ENCODE measurements at places on chromosomes 2 and 18.

- DNase-seq = peak; percentile 79
Observed at GRCh38 chr2:27956888-27957287, 66.4 kb downstream of the BABAM2 start.

DNA sequence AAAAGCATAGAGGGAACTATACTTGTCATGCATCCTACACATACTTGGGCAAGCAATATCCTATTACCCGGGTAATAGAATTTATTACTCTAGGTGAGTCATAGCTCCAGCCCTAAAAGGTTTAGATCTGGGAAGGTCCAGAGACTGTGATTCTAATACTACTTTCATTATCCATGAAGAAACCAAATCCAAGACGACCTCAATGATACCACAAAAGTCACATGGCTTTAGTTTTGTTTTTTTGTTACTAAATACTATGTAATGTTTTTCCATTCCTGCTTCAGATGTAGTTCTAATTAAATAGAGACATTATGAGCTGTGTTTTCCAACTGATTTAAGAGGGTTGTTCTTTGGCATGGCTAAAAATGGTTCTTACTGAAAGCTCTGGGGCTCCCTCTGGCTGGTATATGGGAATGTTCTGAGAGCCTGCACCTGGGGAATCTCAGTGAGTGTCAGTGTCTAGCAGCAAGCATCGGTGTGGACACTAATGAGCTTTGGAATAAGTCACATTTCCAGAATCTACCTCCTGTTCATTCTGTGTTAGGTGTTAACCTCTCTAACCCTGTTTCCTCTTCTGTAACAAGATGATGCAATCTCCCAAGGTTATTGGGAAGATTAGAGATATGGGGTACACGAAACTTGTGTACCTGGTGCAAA lies 20.5 kb upstream of the IL1RL2 start:
- peak; percentile 83 for DNase-seq

DNA sequence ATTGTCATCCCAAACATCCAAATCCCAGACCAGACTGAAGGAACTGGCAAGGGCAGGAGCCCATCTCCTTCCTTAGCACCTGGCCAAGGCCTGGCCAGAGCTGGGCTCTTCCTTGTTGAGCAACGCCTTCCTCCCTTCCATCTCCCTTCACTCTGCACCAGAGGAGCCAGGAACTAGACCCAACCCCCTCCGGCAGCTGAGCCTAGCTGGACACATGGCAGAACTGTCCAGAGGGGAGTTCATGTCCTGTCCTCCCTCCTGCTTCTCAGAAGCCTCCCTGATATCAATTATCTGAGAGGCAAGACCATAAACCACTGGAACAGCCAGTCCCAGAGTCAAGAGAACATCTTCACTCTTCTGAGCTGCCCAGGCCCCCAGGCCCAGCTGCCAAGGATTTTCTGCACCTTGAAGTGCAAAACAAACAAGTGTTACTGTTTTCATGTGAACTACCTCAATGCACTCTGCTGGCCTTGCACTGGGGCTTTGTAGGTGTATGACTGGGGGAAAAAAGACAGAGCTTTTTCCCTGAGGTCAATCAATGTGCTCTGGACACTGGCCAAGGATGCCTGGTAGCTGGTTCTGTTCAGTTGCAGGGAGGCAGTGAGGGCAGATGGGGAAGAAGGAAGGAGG lies 107.6 kb upstream of the MSH6 start:
- no peak for DNase-seq

- DNase-seq = no peak
Observed at GRCh38 chr2:217193431-217194340, 333.8 kb upstream of the TNP1 start.

DNA sequence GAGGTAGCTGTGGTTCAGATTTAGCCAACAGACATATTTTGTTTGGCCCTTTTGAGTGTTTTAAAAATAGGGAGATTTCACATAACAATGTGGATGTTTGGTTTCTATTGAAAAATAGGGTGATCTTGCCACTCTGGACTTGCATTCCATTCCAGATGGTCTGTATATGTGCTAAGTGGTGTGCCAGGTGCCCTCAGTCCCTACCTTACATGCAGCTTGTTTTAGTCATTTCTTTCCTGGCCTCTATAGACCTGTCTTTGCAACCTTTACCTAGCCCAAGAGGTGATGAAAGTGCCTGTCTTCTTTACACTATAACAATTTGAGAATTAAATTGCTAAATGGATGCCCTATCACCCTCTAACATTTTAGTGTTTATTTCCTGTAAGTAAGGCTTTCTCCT lies 11.1 kb downstream of the EML4 start:
- DNase-seq = no peak

DNA sequence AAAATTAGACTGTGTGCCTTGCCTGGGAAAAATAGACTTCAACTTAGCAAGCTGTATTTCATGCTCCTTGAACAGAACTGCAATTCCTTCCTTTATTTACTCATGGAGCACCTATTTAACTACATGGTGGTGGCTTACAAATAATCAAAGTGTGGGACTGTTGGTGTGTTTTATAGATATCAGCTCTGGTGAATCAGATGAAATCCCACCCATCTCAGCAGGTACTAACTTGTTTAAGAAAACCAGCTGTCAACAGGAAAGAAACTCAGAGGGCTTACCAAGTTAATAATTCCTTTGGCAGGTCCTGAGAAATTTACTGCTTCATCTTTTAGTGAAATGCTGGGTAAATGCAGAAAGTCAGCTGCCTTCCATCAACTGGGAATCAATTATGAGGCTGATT lies 830.6 kb downstream of the SLC4A3 start:
- no peak for DNase-seq

- DNase-seq = no peak
Observed at GRCh38 chr18:48922226-48922800, 28.5 kb downstream of the SMAD7 start.

- no peak for DNase-seq
Observed at GRCh38 chr18:42426496-42427015, 471.5 kb downstream of the PIK3C3 start.

DNA sequence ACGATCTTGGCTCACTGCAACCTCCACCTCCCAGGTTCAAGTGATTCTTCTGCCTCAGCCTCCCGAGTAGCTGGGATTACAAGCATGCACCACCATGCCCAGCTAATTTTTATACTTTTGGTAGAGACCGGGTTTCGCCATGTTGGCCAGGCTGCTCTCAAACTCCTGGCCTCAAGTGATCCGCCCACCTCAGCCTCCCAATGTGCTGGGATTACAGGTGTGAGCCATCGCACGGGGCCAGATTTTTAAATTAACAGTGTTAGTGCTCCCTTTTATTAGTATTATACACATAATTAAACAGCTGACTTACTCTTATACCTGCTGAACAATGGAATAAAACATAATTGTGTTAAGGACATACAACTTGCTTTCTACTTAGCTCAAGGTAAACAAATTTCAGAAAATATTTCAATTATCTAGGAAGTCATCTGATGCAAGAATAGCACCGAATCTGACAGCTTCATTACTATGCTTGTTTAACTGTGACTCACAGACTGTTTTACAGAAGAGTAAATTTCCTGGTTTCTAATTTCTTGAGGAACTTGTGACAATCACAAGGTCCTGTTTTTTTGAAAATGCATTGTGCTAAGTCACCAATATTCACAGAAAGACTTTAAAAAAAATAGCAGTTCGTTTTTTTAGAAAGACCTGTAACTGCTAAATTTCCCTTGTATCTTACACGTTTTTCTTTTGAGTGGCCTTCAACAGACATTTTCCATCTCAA lies 51.2 kb downstream of the SPIRE1 start:
- peak; percentile 82 for DNase-seq

DNA sequence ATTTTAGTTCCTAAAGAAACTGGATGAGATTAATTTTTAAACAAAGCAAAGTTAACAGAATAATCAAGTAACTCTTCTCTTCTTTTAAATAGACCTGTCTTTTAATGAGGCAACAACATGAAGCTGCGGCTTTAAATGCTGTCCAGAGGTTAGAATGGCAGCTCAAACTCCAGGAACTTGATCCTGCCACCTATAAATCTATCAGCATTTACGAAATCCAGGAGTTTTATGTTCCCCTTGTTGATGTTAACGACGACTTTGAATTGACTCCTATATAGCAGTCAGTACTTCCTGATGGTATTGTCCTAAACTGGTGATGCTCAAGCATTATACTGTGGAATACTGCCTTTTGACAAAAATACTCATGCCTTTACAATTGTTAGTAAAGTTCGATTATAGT lies 53.7 kb upstream of the TWSG1 start:
- no peak for DNase-seq

GRCh38 chr18:11511434-11512095 lies 97.8 kb upstream of the SLC35G4 start:
- DNase-seq = no peak

- no peak for DNase-seq
Observed at GRCh38 chr2:216903470-216903869, 43.6 kb upstream of the TNP1 start.

GRCh38 chr2:170486730-170487129 lies 228.4 kb upstream of the SP5 start:
- no peak for DNase-seq

- DNase-seq = no peak
Observed at GRCh38 chr2:176109946-176110345, 2.9 kb downstream of the HOXD11 start.

- no peak for DNase-seq
Observed at GRCh38 chr18:51361130-51361860, 163.8 kb upstream of the MEX3C start.

GRCh38 chr2:42789751-42790150 lies 2.6 kb downstream of the HAAO start:
- no peak for DNase-seq

- DNase-seq = no peak
Observed at GRCh38 chr2:239822146-239822831, 202.9 kb downstream of the NDUFA10 start.

All from EH (cell line).